ENCODE measurements at places on chromosomes 11 and 22.

GRCh38 chr11:63699896-63700295 lies 18.6 kb downstream of the RTN3 start:
- no peak for DNase-seq

- no peak for DNase-seq
Measured at GRCh38 chr11:78110830-78111229, 28.6 kb downstream of the ALG8 start.

GRCh38 chr22:49726022-49726681 lies 101.5 kb downstream of the BRD1 start:
- no peak for DNase-seq

- no peak for DNase-seq
Measured at GRCh38 chr11:9691865-9692264, 28.0 kb downstream of the SWAP70 start.

DNA sequence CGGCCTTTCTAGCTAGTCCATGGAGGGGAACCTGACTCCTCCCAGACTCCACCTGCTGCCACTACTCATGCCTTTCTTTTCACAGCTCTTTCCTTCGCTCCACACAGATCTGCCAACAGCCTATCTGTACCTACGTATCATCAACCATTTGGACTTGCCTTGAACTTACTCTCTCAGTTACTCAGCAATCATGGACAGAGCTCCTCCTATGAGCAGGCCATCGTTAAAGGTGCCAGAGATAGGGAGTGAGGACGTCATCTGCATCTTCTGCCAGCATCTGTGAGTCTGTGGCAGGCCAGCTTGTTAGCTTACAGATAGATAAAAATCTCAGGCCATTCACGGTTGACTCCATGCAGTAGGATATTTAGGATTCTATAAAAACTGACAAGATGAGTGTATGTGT lies 162.9 kb upstream of the ZBED5 start:
- DNase-seq: no peak

- no peak for DNase-seq
Measured at GRCh38 chr11:119726585-119727522, 2.1 kb downstream of the NECTIN1 start.

DNA sequence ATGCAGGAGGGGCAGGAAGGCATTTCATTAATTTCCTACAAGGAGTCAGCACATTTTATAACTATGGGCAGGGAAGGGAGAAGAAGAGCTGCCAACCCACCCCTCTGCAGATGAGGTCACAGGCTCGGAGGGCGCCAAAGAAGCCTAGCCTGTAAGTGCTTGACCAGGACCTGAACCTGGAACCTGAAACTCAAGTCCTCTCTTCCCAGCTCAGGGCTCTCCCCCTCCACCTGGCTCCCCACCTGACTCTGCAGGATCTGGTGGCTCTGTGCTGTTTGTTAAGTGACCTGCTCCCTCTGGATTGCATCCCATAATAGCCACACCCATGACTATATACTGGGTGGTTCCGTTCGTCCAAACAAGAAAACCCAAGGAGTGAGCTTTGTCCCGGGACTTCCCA lies 27.3 kb downstream of the SCGB1A1 start:
- no peak for DNase-seq

- DNase-seq: no peak
Measured at GRCh38 chr11:129951201-129951865, 51.3 kb downstream of the PRDM10 start.

DNA sequence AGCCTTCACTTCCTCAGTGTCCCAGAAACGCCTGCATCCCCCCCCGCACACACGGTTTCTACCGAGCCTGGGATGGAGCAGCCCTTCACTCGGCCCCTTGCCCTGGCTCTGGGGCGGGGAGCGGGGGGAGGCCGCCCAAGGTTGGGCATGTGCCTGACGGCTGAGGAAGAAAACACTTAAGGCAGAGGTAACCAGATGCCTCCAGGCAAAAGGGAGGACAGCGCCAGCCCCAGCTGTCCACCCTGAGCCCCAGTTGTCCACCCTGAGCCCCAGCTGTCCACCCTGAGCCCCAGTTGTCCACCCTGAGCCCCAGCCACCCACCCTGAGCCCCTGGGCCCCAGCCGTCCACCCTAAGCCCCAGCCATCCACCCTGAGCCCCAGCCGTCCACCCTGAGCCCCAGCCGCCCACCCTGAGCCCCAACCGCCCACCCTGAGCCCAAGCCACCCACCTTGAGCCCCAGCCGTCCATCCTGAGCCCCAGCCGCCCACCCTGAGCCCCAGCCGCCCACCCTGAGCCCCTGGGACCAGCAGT lies 3.8 kb upstream of the TTLL8 start:
- no peak for DNase-seq

DNA sequence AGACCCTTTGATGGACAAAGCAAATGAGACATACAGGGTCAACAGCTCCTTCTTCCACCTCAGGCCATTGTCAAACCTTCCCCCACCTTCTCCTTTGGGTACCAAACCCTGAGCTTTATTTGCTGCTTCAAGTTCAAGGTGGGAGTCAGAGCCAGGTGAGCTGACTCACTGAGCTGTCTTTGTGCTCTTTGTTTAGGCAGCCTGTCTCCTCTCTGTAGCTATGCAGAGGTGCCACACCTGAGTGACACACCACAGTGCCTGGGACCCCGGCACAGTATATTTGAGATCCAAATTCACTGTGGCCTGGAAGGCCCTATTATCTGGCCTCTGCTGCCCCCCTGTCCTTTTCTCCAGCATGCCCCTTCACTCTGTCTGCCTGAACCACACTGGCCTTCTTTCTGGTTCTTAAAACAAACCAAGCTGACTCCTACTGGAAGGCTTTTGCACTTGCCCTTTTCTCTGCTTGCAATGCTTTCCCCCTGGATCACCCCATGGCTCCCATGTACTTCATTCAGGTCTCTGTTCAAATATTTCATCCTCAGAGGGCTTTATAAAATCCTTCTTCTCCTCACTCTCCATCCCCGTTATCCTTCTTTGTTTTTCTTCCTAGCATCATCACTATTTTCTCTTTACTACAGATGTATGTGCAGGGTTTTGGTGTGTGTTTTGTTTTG lies 16.1 kb downstream of the LMO2 start:
- DNase-seq: no peak

GRCh38 chr11:117020287-117020686 lies 77.9 kb downstream of the SIK3 start:
- DNase-seq: no peak

Data from activated CD8-positive, alpha-beta memory T cell treated with anti-CD3 and anti-CD28 coated beads for 4 hours (primary cell).